ENCODE measurements at places on chromosomes 1 and 21.

DNA sequence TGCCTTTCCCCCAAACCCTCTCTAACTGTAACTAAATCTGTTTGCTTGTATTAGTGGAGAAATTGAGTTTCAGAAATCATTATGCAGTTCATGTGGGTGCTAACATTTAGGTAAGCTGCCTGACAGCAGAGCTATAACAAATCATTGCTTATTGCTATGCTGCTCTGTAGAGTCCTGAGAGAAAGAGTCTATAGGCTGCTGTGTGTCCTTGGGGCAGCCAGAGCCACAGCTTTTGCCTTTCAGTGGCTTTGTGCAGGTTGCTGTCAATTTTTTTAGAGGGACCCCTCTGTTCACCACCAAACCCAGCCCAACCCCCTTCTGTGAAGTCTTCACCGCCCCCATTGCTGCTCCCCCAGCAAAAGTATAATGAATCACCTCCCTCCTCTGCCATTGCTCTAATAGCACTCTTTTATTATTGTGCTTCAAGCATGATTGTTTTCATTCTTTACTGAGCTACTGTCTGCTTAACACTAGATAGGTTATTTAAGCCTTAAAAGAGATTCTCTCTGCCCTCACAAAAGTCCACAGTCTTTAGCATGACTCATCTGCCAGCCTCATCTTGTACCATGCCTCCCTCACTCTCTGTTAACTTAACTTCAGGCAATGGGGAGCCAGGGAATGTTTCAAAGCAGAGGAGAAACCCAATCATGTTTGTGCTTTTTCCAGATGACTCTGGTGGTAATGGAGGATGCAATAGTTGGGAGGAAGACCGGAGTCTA lies 38.6 kb downstream of the DIRAS3 start:
- DNase-seq: no peak

- DNase-seq: no peak
These were observed 228.4 kb downstream of the DAB1 start for GRCh38 chr1:57195436-57195941.

DNA sequence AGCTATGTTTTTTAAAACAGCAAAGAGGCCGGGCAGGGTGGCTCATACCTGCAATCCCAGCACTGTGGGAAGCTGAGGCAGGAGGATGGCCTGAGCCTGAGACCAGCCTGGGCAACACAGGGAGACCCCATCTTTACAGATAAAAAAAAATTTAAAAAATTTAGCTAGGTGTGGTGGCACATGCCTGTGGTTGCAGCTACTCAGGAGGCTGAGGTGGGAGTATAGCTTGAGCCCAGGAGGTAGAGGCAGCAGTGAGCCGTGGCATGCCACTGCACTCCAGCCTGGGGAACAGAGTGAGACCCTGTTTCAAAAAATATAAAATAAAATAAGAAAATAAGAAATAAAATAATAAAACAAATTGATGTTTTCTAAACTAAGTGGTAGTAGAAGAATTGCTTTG lies 8.4 kb downstream of the SLC35A3 start:
- DNase-seq: no peak

- no peak for DNase-seq
These were observed 356.9 kb downstream of the SIPA1L2 start for GRCh38 chr1:232273011-232273410.

- no peak for DNase-seq
These were observed 284.7 kb upstream of the BRINP3 start for GRCh38 chr1:190762325-190762724.

GRCh38 chr21:42403611-42404231 lies at the start of gene UBASH3A:
Gene UBASH3A (plus strand): TSS chr21:42403902. CDS start chr21:42403946, 44 bp downstream.
- DNase-seq: no peak

DNA sequence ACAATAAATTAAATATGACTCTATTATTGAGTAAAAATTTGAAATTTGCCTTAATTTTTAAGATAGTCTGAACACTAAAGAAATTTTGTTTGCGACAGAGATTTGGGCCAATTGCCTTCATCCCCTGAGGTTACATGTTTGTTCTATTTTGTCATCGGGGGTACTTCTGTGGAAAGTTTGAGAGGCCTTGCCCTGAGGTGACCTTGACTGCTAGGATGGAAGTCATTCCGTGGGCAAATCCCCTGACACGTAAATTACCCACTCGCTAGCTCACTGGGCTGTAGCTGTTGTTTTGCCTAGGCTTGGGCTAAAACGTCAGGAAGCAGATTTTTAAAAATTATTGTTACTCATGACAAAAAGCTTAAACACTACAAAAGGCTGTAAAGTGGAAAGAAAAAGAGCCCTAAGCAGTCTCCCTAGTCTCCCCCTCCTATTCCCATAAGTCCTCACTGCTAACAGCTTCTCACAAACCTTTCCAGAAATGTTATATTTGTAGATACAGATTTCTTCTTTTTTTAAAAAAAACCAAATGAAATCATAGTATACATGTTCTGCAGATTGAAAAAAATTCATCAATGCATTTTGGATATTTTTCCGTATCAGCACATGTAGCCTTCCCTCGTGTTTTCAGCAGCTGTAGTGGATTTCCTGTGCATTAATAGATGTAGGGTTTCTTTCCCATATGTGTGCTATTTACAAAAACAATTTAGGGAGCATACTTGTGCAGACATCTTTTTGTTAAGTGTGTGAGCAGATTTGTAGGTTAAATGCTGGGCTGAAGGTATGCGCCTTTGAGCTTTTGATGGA lies 142.7 kb downstream of the MRPS6 start:
- no peak for DNase-seq

DNA sequence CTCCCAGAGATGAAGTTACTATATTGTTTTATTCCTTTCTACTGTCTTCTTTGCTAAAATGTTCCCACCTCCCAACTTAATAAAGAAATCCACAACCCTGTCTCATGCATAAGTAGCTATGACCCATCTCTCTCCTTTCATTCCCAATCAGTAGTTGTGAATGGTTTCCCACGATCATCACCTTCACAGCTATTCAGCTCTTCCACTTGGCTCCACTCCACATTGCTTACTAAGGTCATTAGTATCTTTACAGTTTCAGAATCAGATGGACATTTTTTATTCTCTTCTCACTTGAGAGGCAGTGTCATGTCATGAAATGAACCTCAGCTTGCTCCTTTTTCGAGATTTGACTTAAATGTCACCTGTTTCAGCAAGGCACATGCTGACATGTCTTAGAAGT lies 47.1 kb upstream of the COG2 start:
- no peak for DNase-seq

DNA sequence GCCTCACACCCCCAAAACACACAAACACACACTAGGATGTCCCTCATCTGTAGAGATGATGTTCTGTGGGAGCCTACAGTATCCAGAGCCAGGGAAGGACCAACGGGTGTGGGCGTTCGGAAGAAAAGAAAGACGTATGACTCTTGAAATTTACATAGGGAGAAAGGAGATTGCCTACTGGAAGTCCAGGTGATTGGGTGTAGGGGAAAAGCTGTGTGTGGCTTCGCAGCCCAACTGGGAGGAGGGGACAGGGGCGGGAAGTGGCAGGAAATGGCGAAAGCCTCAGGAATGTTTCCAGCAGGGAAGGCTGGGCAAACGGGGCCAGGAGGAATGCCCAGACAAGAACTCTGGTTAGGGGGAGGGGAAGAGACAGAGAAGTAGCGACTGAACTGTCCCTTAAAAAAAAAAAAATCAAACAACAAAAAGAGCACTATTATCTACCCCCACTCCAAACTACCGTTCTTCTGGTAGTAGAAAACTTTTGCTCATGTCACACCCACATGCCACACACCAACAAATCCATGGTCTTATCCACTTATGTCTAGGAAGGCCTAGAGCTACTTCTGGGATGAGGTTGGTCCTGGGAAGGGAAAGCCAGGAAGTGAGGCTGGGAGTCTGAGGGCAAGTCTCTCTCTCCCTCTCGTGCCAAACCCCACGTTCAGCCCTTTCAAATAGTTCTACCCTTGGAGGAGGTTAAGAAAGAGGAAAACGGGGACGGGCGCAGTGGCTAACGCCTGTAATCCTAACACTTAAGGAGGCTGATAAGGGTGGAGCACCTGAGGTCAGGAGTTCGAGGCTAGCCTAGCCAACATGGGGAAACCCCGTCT lies 1.8 kb upstream of the CKS1B start:
- DNase-seq: no peak

- DNase-seq: no peak
These were observed 10.2 kb downstream of the JAK1 start for GRCh38 chr1:64956010-64956640.

DNA sequence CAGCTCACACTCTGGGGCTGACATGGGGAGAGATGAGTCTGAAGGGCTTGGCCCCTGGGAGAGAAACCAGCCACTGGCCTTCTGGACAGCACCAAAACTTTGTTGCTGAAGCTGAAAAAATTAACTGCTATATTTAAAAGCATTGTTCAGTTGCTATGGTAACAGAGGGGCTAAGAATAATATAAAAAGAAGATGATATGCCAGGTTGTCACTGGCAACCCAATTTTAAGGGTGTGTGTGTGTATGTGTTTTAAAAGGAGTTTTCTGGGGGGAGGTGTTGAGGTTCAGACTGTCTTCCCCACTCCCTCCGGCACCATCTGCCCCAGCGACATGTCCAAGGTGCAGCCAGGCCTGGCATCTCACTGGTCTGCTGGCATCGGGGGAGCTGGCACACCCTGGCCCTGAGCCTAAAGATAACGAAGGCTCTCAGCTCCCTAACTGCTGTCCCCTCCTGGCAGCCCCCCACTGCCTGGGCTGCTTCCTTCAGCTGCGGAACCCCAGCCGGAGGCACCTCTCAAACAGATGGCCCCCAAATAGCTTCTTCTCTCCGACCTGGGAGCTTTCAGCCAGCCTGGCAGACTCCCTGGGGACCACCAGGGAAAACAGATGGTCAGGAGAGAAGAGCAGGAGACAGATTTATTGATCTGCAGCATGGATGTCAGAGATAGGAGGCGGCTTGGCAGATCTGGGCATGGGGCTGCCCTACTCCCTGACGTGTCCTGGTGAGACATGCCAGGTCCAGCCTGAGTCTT lies 203.9 kb downstream of the HIVEP3 start:
- DNase-seq: no peak

DNA sequence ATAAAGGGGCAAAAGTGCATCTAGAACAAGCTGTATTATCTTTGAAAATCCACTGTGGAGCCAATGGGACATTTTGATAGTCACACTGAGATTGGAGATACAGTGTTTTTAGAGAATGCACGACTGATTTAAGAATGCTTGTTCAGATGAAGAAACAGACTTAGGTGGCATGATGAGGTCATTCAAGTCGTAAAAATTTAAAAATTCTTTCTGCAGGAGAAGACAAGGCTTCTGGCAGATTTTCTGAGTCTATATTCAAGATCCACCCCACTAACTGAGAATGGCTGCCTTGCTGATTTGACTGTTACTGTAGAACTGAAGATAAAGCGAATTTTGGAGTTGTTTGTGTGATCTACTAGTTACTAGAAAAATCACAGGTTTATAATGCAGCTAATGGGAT lies 310.6 kb downstream of the LRRC7 start:
- DNase-seq: no peak

- no peak for DNase-seq
These were observed 85.0 kb downstream of the EPS15 start for GRCh38 chr1:51433972-51434510.

- no peak for DNase-seq
These were observed 719.5 kb upstream of the TMPRSS15 start for GRCh38 chr21:19123053-19123452.

- no peak for DNase-seq
These were observed 38.3 kb downstream of the ECE1 start for GRCh38 chr1:21251773-21252471.

- no peak for DNase-seq
These were observed 151.2 kb upstream of the DPYD start for GRCh38 chr1:98072047-98072446.

- no peak for DNase-seq
These were observed 215.1 kb downstream of the NCAM2 start for GRCh38 chr21:21213297-21213696.

DNA sequence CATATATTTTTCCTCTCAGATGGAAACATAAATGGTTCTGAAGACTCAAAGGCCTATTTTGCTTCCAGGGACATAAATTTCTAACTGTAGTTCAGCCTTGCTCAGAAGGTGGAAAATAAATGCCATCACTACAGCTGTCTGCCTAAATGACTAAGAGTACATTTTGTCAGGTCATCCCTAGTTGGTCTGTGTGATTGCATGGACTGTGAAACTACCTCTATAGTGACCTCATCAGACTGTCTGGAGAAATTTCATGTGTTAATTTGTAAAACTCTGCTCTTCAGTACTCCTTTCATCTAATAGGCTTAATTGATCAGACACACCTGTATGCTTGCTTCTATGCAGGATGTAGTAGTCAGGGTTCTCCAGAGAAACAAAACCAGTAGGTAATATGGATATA lies 886.9 kb downstream of the AMY1C start:
- no peak for DNase-seq

- DNase-seq: no peak
These were observed 29.1 kb upstream of the A3GALT2 start for GRCh38 chr1:33349778-33350610.

GRCh38 chr21:40531016-40531415 lies 315.9 kb downstream of the DSCAM start:
- DNase-seq: no peak

GRCh38 chr21:41923631-41924367 lies 30.0 kb downstream of the C2CD2 start:
- no peak for DNase-seq

- no peak for DNase-seq
These were observed 275.9 kb downstream of the LRRC40 start for GRCh38 chr1:69929308-69930057.

DNA sequence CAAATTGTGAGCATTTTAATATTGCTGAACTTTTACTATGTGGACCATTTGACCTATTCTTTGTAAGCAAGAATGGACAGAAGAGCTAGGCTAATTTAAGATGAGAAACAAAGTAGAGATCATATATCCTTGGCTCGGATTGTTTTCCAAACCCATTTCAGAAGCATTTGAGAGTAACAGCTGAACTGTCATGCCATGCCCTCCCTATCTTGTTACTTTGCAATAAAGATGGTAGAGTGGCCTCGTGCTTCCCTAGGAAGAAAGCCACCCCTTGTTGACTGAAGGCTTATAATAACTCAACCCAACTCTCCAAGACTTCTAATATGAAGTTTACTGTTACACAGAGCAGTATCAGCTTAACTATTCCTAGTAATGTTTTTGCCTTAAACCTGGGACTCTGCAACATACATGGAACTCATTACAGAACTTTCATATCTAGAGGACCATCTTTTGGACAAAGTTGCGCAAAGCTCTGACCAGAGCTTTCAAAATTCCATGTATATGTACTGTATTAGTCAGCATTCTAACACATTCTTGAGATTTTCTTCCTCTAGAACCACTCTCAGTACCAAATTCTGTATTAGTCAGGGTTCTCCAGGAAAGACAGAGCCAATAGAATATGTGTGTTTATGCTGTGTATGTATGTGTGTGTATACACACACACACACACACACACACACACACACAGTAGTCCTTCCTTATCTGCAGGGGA lies 68.7 kb downstream of the ADAMTS1 start:
- no peak for DNase-seq

DNA sequence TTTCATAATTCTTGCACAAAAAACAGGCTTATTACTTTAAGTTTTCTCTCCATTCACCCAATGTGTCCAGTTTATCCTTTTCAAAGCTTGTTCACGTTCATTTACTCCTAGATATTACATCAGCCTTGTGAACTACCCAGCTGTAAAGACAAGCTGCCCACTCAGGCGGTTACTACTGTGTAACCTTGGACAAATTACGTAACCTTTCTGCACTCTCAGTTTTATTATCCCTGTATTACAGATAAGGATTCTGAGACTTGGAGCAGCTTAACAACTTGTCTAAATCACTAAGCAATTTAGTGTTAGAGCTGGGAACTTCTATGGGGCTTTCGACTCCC lies 20.5 kb upstream of the LPAR3 start:
- DNase-seq: no peak

All from right renal cortex interstitium (tissue), 3 donors.